Amygdala (tissue), 56 donors: ENCODE measurements at places on chromosomes 1 and 21.

DNA sequence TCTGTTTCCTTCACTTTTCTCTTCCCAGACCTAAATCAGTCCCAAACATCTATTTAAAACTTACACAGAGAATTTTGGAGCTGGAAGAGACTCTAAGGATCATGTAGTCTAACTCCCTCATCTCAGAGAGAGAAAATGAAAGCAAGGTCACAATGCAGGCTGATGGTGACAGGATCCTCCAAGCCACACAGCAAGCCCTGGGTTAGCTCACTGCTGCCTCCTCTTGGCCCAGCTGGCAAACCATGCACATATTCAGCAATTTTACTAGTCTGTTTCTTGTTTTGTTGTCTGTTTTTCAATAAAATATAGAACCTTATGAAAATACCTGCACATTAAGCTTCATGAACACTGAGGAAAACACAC is 27.7 kb upstream of the LY9 start:
- no peak for DNase-seq

- no peak for DNase-seq
Observed at GRCh38 chr1:150808846-150809245, 786 bp upstream of the CTSK start.

DNA sequence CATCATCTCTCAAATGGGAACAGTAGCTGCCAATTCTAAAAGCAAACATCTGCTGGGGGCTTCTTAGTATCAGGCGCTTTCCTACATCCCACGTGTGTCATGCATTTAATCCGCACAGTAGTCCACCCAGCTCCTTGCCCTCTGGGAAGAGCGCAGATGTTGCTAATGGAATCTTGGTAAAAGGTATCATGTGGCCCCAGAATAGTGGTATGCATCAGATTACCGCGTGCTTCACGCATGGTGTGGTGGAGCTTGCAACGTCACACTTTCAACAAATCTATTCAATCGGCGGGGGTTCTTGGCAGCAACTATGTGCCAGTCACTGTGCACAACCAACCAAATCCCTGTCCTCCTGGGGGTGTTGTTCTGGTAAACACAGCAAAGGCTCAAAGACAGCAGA is 141.0 kb downstream of the HIVEP3 start:
- DNase-seq, result no peak

DNA sequence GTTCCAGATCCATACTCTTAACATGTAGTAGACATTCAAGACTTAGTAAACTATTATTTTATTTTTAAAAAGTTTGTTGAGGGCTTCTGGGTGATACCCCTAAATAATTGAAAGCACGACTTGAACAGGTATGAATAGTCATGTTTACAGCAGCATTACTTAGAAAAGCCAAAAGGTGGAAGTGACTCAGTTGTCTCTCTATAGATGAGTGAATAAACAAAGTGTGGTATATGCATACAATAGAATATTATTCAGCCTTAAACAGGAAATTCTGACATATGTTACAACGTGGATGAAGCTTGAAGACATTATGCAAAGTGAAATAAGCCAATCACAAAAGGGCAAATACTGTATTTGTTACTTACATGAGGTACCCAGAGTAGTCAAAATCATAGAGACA is 26.5 kb downstream of the TSNAX start:
- DNase-seq, result no peak

GRCh38 chr1:234488054-234489006 is 9.4 kb upstream of the TARBP1 start:
- no peak for DNase-seq

GRCh38 chr1:175906370-175906769 is 163.0 kb upstream of the TNR start:
- no peak for DNase-seq

- DNase-seq, result no peak
Observed at GRCh38 chr1:193212637-193213036, 26.2 kb upstream of the B3GALT2 start.

GRCh38 chr1:11882814-11883538 is 24.2 kb upstream of the NPPB start:
- DNase-seq, result no peak
